ENCODE measurements at places on chromosomes 12 and 14. TPM values are rescaled to one million over a fixed set of nuclear protein-coding genes. Genes with fewer than 3 reads are reported as not detected.
A peak's percentile ranks its signal among the peaks of the same experiment; 100 is the strongest.

Gene OR10AD1
- total RNA-seq = not detected

Gene STAC3
- total RNA-seq = 2.3 TPM

Gene LRRK2
- total RNA-seq = 16.4 TPM

Gene BHLHE41
- total RNA-seq = 62.9 TPM

Gene SERPINA9
- not detected for total RNA-seq

Gene ETFBKMT
- 7.0 TPM for total RNA-seq

Gene PRR4
- total RNA-seq = not detected

Gene TAS2R10
- 4.0 TPM for total RNA-seq

Gene CYP27B1
- 1.6 TPM for total RNA-seq

Gene ART4
- total RNA-seq = 15.2 TPM

Gene KCNC2
- total RNA-seq = not detected

Gene TMCC3
- total RNA-seq = 8.5 TPM

- H3K4me3 ChIP-seq = no peak overlapping the region
- H3K27me3 ChIP-seq = no peaks in the 10 kb centered on the region
- H3K4me1 ChIP-seq = peaks cover 27% of the 10 kb centered on the region
- DNase-seq = peak; percentile 42
Observed at GRCh38 chr12:107461222-107461975, 224.2 kb upstream of the PWP1 start.

GRCh38 chr12:46518169-46518568 is 145.6 kb upstream of the SLC38A2 start:
- H3K4me3 ChIP-seq = no peak overlapping the region
- H3K27me3 ChIP-seq = no peaks in the 10 kb centered on the region
- peaks cover 6% of the 10 kb centered on the region for H3K4me1 ChIP-seq

DNA sequence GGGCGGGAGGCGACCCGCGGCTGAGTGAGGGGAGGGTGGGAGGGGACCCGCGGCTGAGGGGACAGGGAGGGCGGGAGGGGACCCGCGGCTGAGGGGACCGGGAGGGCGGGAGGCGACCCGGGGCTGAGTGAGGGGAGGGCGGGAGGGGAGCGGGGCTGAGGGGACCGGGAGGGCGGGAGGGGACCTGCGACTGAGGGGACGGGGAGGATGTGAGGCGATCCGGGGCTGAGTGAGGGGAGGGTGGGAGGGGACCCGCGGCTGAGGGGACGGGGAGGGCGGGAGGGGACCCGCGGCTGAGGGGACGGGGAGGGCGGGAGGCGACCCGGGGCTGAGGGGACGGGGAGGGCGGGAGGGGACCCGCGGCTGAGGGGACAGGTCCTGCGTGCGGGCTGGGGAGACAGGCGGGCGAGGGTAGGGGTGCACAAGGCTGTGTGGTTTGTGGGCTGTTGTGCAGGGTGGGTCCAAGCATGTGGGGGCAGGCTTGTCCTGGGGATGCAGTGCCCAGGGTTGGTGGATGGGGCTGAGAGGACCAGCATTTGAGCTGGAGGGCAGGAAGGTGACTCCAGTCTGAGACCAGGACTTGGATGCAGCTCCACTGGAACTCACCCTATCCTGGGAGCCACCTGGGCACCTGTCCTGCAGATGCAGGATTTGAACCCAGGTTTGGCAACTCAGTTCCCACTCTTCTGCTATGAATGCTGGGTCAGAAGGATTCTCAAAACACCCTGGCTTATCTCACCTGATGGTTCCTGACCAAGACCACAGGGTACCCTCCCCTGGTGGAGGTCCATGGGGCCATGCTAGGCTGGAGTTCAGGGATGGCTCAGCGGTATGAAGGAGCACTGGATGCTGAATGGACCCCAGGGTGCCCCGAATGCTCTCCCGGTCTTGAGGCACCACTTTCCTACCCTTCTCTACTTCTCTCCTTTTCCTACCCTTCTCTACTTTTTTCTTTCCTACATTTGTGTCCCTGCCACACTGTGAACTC is 9.4 kb downstream of the PLD4 start:
- no peak overlapping the region for H3K4me3 ChIP-seq
- no peaks in the 10 kb centered on the region for H3K36me3 ChIP-seq
- H3K27me3 ChIP-seq = no peaks in the 10 kb centered on the region
- H3K4me1 ChIP-seq = no peaks in the 10 kb centered on the region

DNA sequence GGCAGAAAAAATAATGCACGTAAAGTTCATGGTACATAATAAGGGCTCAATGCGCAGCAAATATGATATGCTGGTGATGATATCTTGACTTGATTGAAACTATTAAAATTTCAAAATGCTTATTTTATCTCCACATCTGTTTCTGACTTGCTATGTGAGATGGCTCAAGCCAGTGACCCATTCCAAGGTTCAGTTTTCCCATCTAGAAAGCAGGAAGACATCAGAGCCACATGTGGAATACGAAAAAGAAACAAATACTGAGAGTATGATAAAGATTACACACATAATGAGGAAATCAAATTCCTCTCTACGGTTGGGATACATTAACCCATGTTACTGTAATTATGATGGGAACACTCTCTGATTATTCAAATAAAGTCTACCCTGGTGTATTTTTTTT is 24.0 kb upstream of the TSPAN11 start:
- no peaks in the 10 kb centered on the region for H3K27me3 ChIP-seq
- H3K36me3 ChIP-seq = no peaks in the 10 kb centered on the region
- no peak for DNase-seq

DNA sequence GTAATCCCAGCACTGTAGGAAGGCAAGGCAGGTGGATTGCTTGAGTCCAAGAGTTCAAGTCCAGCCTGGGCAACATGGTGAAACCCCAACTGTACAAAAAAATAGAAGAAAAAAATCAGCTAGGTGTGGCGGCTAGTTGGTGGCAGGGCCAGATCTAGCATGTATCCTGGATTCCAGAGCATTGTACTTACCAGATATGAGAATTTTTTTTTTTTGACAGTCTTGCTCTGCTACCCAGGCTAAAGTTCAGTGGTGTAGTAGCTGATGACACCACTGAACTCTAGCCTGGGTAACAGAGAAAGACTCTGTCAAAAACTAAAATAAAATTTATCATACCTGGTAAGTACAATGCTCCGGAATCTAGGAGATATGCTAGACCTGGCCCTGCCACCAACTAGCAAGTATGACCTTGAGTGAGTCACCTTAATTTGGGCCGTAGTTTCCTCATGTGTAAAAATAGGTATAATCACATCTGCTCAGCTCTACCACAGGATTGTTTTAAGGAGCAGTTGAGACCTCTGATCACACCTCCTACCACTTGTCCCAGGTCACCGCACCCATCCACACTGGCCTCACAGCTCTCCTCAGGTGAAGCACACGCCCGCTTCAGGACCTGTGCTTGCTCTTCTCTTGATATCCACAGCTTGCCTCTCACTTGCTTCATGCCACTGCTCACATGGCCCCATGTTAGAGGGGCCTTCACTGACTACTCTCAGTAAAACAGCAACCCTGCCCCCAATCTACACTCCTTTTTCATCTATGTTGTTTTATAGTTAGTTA is 140.2 kb downstream of the STXBP6 start:
- no peak overlapping the region for H3K4me3 ChIP-seq
- H3K27ac ChIP-seq = no peak overlapping the region
- no peaks in the 10 kb centered on the region for H3K36me3 ChIP-seq
- H3K27me3 ChIP-seq = no peaks in the 10 kb centered on the region
- peaks cover 10% of the 10 kb centered on the region for H3K4me1 ChIP-seq
- DNase-seq = no peak

- DNase-seq = no peak
- no peaks in the 10 kb centered on the region for H3K4me1 ChIP-seq
- H3K27ac ChIP-seq = no peak overlapping the region
- no peak overlapping the region for H3K4me3 ChIP-seq
- H3K36me3 ChIP-seq = no peaks in the 10 kb centered on the region
- no peaks in the 10 kb centered on the region for H3K27me3 ChIP-seq
Observed at GRCh38 chr12:46005823-46006222, 15.4 kb upstream of the SCAF11 start.

- DNase-seq = no peak
- no peaks in the 10 kb centered on the region for H3K36me3 ChIP-seq
- H3K4me3 ChIP-seq = no peak overlapping the region
- no peaks in the 10 kb centered on the region for H3K27me3 ChIP-seq
- H3K27ac ChIP-seq = no peak overlapping the region
Observed at GRCh38 chr12:112841906-112842305, 50.4 kb downstream of the RPH3A start.

- no peak overlapping the region for H3K27ac ChIP-seq
- no peaks in the 10 kb centered on the region for H3K4me1 ChIP-seq
- peak; percentile 48 for DNase-seq
Observed at GRCh38 chr12:131724534-131724933, 13.6 kb downstream of the SFSWAP start.

- H3K27ac ChIP-seq = no peak overlapping the region
- no peak for DNase-seq
- no peak overlapping the region for H3K4me3 ChIP-seq
- H3K36me3 ChIP-seq = no peaks in the 10 kb centered on the region
- H3K4me1 ChIP-seq = no peaks in the 10 kb centered on the region
- no peaks in the 10 kb centered on the region for H3K27me3 ChIP-seq
Observed at GRCh38 chr14:65798216-65798615, 385.7 kb downstream of the FUT8 start.

DNA sequence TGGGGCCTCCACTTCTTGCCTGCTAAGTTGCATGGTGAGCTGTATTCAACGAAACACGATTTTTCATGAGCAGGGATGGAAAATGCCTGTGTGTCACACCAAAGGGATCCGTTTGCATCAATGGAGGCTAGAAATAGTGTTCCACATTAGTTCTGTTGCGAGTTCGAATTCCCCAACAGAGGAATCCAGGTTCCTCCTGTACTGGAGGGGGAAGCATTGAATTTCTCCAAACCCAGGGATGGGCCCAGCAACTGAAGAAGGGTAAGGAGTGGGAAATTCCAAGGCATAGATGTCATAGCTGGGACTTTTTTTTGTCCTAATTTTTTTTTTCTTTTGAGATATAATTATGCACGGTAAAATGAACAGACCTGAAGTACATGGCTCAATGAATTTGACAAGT is 336.2 kb downstream of the DPF3 start:
- no peaks in the 10 kb centered on the region for H3K27me3 ChIP-seq
- DNase-seq = no peak
- no peak overlapping the region for H3K27ac ChIP-seq
- H3K4me3 ChIP-seq = no peak overlapping the region

GRCh38 chr14:96105089-96105925 is 66.1 kb downstream of the C14orf132 start:
- no peak for DNase-seq
- peaks cover 5% of the 10 kb centered on the region for H3K4me1 ChIP-seq
- no peaks in the 10 kb centered on the region for H3K27me3 ChIP-seq
- H3K36me3 ChIP-seq = no peaks in the 10 kb centered on the region
- H3K27ac ChIP-seq = no peak overlapping the region

GRCh38 chr14:76726551-76726970 is 34.7 kb upstream of the VASH1 start:
- peaks cover 1% of the 10 kb centered on the region for H3K4me1 ChIP-seq
- H3K27ac ChIP-seq = no peak overlapping the region
- no peak for DNase-seq
- H3K36me3 ChIP-seq = no peaks in the 10 kb centered on the region
- no peak overlapping the region for H3K4me3 ChIP-seq
- no peaks in the 10 kb centered on the region for H3K27me3 ChIP-seq

- no peaks in the 10 kb centered on the region for H3K4me1 ChIP-seq
- H3K36me3 ChIP-seq = no peaks in the 10 kb centered on the region
- H3K27ac ChIP-seq = no peak overlapping the region
- no peaks in the 10 kb centered on the region for H3K27me3 ChIP-seq
- no peak for DNase-seq
- H3K4me3 ChIP-seq = no peak overlapping the region
Observed at GRCh38 chr12:25482625-25483024, 70.5 kb downstream of the LMNTD1 start.

DNA sequence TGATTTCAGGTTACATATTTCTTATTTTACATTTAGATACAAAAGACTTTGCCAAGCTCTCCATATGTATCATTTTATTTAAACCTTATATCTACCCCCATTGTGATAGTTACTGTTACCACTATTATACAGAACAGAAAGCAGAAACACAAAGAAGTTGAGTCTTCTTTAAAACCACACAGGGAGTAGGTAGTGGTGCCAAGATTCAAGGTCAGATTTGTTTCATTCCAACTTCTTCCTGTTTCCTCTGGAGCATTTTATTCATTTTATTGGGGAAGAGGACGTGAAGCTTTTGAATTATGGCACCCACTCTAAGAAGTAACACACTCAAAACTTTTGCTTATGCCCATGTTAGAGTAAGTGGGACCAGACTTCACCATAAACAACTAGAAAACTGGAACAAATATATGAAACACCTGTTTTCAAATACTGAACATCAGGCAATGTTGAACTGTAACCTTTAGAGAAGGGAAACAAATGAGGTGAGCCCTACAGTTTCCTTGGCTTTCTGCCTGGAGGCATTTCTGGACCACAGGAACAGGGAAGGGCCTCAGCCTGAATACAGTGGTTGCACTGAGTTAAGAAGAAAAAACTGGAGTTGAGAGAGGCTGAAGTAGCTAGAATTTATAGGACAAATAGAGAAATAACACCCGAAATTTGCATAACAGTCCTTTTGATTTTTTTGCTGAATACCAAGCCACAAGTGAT is 160.4 kb upstream of the SSTR1 start:
- H3K27me3 ChIP-seq = no peaks in the 10 kb centered on the region
- no peak overlapping the region for H3K4me3 ChIP-seq
- no peak for DNase-seq
- H3K4me1 ChIP-seq = no peaks in the 10 kb centered on the region
- no peaks in the 10 kb centered on the region for H3K36me3 ChIP-seq
- no peak overlapping the region for H3K27ac ChIP-seq

DNA sequence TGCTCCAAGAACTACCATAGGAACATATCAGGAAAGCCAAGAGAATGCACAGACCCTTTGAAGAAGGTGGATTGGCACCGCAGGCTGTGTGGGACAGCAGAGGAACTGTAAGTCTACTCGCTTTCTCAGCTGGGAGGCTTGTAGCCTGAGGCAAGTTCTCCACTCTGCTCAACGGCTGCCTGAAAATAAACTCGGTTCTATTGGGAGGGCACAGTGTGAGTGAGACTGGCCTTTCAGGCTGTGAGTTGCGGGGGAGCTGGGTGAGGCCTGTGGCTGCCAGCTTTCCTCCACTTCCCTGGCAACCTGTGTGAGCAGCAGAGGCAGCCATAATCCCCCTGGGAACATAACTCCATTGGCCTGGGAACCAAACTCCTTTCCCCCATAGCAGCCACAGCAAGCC is 132.1 kb downstream of the ANKS1B start:
- DNase-seq = no peak
- H3K27me3 ChIP-seq = no peaks in the 10 kb centered on the region
- no peak overlapping the region for H3K27ac ChIP-seq
- H3K4me3 ChIP-seq = no peak overlapping the region
- H3K36me3 ChIP-seq = no peaks in the 10 kb centered on the region

- H3K36me3 ChIP-seq = no peaks in the 10 kb centered on the region
- H3K27me3 ChIP-seq = no peaks in the 10 kb centered on the region
- DNase-seq = peak; percentile 56
- peaks cover 13% of the 10 kb centered on the region for H3K4me1 ChIP-seq
Observed at GRCh38 chr12:68422956-68423574, 90.9 kb upstream of the MDM1 start.

- H3K36me3 ChIP-seq = no peaks in the 10 kb centered on the region
- H3K4me1 ChIP-seq = peaks cover 22% of the 10 kb centered on the region
- peak overlapping the region; percentile 19 for H3K27ac ChIP-seq
- H3K4me3 ChIP-seq = peak overlapping the region; percentile 53
Observed at GRCh38 chr14:20970983-20971704, 15.9 kb downstream of the RNASE2 start.

All from adrenal gland (tissue), 19 donors.